GM23338 (cell line): ENCODE measurements at places on chromosomes 13 and 19.

- DNase-seq: no peak
Observed at GRCh38 chr19:41545547-41545946, 30.4 kb upstream of the CEACAM21 start.

DNA sequence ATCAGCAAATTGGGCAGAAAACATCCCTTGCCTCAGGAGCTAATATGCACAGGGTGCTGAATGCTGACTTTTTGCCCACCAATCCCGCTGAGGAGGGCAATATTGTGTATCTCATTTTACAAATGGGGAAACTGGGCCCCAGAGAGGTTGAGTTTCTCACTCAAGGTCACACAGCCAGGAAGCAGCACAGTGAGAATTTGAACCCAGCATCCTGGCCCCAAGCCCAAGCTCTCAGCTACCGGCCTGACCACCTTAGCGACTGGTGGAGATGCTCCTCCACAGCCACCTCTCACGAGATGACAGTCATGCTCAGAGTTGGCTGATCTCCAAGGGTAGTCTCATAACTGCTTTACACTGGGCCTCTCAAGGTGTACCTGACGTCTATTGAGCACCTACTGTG, 3.5 kb downstream of the FBXW9 start:
- no peak for DNase-seq

DNA sequence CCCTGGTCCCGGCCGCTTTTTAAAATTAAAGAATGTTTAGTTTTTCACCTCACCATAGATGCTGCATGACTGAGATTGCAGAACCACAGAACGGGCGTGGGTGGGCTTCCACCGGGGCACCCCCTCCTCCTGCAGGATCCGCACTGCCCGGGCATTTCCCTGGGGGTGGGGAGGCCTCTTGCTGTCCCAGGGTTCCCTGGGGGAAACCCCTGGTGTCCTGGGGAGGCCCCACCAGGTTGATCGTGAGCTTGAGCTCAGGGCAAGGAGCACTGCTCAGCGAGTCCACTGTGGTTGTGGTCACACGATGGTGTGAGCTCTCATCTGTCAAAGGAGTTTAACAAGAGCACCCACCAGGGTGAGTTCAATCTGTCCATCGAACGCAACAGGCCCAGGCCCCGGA, 11.4 kb upstream of the TCF3 start:
- DNase-seq: no peak

- no peak for DNase-seq
Observed at GRCh38 chr19:5799247-5800241, 5.3 kb upstream of the NRTN start.

DNA sequence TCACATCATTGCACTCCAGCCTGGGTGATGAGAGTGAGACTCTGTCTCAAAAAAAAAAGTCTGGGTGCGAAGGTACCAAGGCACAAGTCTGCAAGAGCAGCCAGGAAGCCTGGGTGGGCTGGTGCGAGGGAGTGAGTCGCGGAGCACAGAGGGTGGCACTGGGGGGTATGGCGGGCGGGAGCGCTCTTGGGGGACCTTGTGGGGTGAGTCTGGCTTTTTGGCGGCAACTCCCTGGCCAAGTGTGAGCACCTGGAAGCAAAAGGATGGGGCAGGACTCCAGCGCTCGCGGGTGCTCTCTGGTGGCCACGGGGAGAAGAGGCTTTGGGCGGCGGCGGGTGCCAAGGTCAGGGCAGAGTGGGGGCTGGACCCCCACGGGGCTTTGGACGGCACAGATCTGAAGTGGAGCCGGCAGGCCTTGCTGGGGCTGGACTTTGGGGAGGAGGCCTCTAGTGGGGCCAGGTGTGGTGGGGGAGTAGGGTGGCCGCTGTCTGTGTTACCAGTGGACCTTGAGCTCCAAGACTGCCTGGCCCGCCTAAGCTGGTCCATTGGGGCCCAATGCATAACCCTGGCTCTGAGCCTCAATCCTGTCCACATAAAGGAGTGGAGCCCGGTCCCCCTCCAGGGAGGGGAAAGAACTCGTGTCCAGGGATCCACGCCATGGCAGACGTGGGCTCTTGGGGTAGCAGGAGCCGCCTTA, 1.6 kb downstream of the P2RY11 start:
- DNase-seq: peak; percentile 89

GRCh38 chr19:39941151-39941550, 6.7 kb upstream of the FCGBP start:
- DNase-seq: no peak

GRCh38 chr13:45828256-45828968, 23.1 kb downstream of the SIAH3 start:
- DNase-seq: peak; percentile 49

- no peak for DNase-seq
Observed at GRCh38 chr13:81686877-81687276, 1346.0 kb upstream of the SPRY2 start.

DNA sequence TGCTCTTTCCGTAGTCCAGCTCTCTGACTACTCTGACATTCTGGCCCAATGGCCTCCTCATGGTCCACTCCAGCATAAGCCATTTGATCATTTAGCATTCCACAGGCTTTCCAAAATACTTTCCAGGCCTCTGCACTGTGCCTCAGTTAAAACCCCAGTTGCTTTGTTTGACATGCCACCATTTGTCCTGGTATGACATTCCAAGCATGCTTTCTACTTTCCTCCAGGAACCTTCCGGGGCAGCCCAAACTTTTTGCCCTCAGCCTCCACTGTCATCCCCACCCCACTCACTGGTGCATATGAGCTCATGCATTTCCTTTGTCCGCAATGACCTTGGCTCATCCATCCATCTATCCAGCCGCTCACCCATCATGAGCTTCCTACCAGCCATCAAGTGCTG, 41.8 kb upstream of the WASF3 start:
- DNase-seq: no peak

DNA sequence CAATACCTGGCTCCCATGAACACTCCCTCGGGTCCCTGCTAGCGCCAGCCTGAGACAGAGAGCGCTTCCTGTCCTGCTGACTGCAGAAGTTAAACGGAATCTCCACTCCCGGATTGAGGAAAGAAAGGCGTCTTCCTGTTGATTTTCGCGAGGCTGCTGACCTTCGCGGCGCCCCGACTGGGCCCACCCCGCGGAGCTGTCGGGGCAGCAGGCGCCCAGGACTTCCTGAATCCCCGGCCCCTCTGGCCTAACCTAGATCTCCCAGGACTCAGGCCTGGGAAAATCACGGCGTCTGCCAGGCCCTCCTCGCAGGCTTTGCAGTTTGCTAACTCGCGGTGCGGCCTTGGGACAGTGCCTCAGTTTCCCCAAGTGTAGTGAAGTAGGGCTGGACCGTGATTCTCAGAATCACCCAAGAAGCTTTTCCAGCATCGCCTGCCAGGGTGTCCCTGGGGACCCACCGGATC, 108.8 kb downstream of the KCTD15 start:
- DNase-seq: peak; percentile 68

- DNase-seq: no peak
Observed at GRCh38 chr19:17860993-17861360, 1.3 kb downstream of the RPL18A start.

DNA sequence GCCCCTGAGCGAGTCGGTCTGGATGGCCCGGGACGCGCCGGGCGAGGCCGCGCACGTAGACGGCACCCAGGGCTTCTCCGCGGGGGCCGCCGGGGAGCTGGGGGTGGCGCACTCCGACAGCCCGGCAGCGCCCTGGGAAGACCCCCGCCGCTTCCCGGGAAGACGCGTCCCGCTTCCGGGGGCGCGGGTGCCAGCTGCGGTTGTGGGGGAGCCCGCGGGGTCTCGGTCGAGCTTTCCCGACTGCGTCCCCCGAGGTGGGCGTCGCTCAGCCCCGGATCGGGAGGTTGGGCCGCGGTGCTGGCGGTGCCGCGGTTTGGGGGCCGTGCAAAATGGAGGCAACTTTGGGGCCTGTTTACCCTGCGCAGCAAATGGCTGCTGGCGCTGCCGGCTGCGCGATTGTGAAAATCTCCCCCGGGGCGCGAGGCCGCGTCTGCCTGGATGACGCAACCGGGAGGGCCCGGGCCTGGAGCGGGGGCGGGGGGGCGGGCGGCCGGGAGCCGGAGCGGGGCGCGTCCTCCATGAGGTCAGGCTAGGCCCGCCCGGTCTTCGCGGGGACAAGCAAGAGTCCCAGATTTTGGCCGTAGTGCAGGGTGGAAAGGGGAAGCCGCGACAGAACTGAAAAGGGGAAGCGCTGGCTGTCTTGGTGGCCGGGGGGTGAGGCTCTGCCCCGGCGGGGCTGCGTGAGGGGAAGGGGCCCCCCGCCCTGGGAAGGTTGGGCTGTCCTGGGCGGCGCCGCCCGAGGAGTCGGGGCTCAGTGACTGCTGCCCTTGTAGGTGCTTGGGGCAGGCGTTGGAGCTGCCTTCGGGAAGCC, 11.3 kb downstream of the PEAK3 start:
- peak; percentile 56 for DNase-seq

- no peak for DNase-seq
Observed at GRCh38 chr13:75073786-75074185, 408.2 kb downstream of the TBC1D4 start.

- DNase-seq: peak; percentile 28
Observed at GRCh38 chr13:32902874-32903273, 113.3 kb upstream of the KL start.
